Stimulated activated CD4-positive, alpha-beta T cell treated with anti-CD3 and anti-CD28 coated beads, TNF-alpha, amount 100 ng/mL, for 4 hours (primary cell): ENCODE measurements at places on chromosomes 1 and 21.

- DNase-seq = no peak
Observed at GRCh38 chr1:227127891-227128290, 187.8 kb downstream of the COQ8A start.

GRCh38 chr1:18883636-18884418 is 18.5 kb downstream of the ALDH4A1 start:
- peak; percentile 63 for DNase-seq

GRCh38 chr1:71414179-71414578 is 333.3 kb upstream of the ZRANB2 start:
- no peak for DNase-seq

DNA sequence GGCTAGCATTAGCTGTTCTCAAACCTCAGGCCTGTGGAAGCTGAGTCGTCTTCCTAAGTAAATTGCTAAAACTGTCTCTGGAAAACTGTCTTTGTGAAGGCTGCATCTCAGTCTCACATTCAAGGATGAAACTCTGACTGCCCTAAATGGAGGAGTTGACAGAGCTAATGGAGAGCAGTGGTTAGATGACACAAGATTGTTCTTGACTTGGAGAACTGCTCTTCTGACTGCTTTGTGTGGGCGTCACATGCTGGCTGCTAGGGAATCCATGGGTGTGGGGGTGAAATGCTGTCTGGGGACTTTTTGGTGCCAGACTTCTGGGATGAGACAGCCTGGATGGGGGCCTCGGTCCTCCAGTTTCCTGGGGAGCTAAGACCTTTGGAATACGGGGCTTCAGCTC is 24.5 kb upstream of the TSPAN2 start:
- DNase-seq = no peak

DNA sequence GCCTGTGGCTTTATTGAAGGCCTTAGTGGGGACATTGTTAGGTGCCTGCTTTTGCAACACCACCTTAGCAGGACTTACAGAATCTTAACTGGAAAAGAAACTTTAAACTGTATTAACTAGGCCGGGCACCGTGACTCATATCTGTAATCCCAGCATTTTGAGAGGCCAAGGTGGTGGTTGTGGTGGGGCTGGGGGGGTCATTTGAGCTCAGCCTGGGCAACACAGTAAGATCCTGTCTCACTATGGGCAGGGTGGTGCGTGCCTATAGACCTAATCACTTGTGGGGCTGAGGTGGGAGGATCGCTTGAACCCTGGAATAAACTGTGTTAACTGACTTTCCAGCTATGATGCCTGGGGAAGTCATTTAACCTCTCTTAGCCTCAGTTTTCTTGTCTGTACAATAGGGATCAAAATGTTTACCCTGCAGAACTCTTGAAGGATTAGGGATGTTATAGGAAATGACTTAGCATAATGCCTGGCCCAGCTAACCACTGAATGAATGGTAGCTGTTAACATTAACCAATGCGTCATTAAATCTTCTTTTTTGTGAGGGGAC is 39.5 kb downstream of the IER5 start:
- DNase-seq = no peak

DNA sequence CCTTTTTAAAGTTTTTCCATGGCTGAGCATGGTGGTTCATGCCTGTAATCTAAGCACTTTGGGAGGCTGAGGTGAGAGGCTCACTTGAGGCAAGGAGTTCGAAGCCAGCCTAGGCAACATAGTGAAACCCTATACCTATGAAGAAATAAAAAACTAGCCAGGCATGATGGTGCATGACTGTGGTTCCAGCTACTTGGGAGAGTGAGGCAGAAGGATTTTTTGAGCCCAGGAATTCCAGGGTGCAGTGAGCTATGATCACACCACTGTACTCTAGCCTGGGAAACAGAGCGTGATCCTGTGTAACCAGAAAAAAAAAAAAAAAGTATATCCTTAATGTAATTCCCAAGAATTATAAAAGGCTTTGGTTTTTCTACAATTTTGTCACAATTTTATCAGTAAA is 17.4 kb downstream of the DEPDC1 start:
- no peak for DNase-seq

DNA sequence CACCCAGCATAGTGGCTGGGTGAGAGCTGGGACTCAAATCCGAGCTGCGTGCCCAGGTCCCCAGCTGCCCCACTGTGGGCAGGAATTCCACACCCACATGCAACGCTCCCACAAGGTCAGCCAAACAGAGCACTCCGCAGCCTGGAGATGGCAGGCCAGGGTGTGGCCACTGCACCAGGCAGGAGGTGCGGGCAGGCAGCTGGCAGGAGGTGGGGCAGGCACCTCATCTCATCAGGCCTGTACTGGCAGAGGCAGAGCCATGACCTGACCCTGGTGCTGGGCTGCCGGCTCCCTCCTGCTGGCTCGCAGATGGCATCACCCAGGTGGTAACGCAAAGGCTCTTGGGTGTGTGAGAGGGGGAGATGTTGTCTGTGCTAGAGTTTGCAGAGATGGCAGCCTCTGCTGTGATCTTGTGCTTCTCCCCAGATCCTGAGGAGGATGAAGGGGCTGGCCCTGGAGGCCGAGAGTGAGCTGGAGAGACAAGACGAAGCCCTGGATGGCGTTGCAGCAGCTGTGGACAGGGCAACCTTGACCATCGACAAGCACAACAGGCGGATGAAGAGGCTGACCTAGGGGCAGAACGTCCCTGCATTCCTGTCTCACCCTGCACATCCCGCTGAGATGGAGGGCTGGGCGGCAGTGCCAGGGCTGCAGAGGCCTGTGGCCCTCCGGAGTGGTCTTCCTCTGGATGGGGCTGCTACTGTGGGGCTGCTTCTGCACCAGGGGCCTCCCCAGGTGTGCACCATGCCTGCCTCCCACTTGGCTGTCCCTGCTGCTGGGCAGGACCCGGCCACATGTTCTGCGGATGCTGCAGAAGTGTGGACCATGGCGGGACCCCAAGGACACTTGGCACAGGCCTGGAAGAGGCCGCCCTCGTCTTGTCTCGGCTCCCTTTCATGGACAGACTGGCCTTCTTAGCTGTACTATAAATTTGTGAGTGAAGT is 35.1 kb upstream of the PRSS38 start:
- DNase-seq = no peak

- no peak for DNase-seq
Observed at GRCh38 chr1:37047542-37047941, 13.2 kb upstream of the GRIK3 start.

GRCh38 chr21:25243808-25244207 is 363.5 kb downstream of the MRPL39 start:
- DNase-seq = no peak

DNA sequence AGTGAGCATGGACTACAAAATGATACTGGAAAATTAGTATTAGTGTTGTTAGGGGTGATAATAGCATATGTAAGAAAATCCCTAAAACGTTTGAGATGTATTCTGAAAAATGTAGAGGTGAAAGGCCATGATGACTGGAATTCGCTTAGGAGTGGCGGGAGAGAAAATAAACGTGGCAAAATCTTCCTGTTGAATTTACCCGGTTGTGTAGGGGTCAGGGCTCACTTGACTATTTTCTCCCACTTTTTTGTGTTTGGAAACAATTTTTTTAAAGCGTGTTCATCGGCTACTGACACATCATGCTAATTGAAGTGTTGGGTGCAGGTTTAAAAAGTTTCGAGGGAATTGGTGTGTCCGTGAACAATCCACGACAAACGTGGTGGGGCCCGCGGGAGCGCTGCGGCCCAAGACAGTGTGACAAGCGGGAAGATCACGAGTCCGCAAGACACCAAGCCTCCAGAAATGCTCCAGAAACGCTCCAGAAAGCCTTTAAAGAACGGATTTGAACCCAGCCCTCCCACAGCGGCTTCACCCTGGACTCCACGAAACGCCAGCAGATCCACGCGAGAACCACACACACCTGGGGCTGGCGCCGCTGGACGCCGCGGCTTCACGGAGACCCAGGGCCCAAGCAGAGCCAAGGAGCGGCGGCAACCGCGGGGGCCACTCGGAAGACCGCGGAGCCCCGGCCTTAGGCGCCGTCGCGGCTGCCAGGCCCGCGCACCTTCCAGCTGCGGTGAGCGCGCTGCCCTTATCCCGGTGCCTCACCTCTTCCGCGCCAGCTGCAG is 573 bp downstream of the PSMG1 start:
- no peak for DNase-seq

DNA sequence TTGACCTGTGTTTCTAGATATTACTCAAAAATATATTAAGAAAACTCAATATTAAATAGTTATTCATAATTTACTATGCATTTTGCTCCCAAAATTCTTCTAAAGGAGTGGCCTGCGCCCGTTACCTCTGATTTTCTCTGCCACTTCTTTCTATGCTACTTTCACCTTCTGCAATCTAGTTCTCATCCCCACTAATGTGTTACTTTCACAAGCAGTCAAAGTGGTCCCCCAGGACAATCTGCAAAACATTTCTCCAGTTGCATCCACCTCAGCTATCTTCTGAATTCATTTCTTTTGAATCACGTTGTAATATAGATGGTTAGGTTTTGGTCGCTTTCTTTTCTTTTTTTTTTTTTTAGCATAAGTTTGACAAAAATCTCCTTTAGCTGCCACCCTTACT is 13.4 kb downstream of the INSL5 start:
- DNase-seq = no peak

GRCh38 chr1:219072329-219072728 is 101.3 kb upstream of the LYPLAL1 start:
- no peak for DNase-seq

DNA sequence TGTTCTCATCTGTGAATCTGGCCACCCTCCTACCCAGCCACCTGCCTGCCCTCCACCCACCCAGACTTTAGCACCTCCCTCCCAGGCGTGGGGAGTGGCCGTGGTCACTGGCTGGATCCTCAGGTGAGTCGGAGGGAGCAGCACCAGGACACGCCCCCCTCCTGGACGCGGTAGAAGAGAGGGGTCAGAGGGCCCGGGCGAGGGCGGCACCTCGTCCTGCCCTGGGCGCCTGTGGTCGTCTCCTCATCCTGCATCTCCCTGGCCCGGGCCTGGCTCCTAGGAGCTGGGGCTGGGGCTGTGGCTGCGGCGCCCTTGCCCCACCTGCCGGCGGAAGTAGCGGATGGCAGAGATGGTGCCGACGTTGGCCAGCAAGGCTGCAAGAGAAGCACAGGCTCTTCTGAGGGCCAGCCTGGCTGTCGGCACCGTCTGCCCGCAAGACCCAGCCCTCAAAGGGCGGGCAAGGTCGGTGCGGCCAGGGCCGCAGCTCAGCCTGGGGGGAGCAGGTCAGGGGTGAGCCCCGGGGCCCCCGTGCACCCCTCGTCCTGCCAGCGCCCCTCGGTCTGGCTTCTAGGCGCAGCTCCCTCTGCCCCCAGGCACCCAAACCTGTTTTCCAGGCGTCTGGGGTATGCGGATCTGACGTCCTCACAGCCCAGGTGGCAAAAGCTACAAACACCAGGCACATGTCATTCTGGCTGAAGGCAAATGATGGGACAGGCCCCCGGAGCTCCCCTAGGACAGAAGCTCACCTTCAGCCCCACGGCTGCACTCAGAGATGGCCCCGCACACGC is 5.8 kb downstream of the PERM1 start:
- peak; percentile 50 for DNase-seq

DNA sequence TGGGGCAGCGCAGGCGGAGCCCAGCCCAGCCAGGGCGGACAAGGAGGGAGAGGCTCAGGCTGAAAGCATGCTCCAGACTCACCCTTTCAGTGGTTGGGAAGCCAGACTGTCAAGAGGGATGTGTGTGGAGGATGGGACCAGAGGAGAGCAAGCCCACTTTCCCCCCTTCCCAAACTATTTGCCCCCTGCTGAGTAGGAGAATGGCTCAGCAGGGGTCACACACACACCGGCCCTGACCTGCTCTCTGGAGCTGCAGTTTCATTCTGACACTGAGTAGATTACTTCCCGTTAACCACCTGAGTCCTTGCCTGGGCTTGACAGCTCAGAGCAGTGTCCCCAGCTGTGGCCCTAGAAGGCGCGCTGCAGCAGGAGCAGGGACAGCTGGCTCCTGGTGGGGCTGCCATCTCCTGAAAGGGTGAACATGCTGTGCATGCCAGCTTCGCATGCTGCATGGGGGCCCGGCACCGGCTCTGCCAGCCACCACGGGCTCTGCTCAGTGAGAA is 51.6 kb upstream of the CNTN2 start:
- DNase-seq = no peak

GRCh38 chr1:1783320-1783719 is 5.0 kb upstream of the NADK start:
- no peak for DNase-seq

GRCh38 chr1:29880556-29880955 is 644.2 kb downstream of the PTPRU start:
- no peak for DNase-seq

GRCh38 chr21:38780879-38781278 is 24.9 kb upstream of the ETS2 start:
- no peak for DNase-seq

DNA sequence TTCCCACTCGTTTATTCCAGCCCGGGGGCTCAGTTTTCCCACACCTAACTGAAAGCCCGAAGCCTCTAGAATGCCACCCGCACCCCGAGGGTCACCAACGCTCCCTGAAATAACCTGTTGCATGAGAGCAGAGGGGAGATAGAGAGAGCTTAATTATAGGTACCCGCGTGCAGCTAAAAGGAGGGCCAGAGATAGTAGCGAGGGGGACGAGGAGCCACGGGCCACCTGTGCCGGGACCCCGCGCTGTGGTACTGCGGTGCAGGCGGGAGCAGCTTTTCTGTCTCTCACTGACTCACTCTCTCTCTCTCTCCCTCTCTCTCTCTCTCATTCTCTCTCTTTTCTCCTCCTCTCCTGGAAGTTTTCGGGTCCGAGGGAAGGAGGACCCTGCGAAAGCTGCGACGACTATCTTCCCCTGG is 716 bp downstream of the OLIG2 start:
- DNase-seq = no peak

GRCh38 chr1:108661030-108661609 is at the start of gene HENMT1:
Gene HENMT1, minus strand, starts transcription at chr1:108661093. Its CDS starts 1,209 bp downstream, at chr1:108659884.
- DNase-seq = peak; percentile 52

- no peak for DNase-seq
Observed at GRCh38 chr1:177355575-177355974, 184.8 kb downstream of the BRINP2 start.

- DNase-seq = no peak
Observed at GRCh38 chr1:110227774-110228173, 17.7 kb downstream of the KCNC4 start.

DNA sequence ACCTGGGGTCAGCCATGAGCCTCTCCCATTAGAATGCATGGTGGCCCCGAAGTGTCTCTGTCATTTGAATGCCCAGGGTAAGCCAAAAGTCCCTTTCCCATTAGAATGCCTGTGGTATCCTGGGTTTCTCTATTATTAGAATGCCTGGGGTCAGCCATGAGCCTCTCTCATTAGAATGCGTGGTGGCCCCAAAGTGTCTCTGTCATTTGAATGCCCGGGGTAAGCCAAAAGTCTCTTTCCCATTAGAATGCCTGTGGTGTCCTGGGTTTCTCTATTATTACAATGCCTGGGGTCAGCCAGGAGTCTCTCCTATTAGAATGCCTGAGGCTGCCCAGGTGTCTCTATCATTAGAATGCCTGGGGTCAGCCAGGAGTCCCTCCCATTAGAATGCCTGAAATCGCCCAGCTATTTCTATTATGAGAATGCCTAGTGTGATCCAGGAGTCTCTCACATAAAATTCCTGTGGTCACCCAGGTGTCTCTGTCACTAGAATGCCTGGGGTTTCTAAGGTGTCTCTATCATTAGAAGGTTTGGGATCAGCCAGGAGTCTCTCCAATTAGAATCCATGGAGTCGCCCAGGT is 65.5 kb downstream of the RNF187 start:
- no peak for DNase-seq
